ENCODE measurements at places on chromosomes 3 and 15.

DNA sequence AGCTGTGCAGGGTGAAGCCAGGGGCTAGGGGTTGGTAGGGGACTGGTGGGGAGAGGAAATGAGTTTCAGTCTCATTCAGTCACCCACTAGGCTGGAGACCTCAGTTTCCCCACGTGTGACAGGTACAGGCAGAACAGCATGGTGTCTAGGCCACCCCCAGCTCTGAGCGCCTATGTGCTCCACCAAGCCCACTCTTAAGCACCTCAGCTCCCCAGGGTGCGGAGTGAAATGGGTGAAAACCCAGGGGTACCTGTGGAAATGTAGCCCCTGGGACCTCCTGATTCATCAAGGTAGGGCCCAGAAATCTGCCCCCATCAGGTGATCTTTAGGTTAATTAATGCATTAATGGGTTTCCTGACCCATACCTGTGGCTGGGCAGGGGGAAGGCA is 3.7 kb downstream of the ATP2B2 start:
- DNase-seq, result no peak

DNA sequence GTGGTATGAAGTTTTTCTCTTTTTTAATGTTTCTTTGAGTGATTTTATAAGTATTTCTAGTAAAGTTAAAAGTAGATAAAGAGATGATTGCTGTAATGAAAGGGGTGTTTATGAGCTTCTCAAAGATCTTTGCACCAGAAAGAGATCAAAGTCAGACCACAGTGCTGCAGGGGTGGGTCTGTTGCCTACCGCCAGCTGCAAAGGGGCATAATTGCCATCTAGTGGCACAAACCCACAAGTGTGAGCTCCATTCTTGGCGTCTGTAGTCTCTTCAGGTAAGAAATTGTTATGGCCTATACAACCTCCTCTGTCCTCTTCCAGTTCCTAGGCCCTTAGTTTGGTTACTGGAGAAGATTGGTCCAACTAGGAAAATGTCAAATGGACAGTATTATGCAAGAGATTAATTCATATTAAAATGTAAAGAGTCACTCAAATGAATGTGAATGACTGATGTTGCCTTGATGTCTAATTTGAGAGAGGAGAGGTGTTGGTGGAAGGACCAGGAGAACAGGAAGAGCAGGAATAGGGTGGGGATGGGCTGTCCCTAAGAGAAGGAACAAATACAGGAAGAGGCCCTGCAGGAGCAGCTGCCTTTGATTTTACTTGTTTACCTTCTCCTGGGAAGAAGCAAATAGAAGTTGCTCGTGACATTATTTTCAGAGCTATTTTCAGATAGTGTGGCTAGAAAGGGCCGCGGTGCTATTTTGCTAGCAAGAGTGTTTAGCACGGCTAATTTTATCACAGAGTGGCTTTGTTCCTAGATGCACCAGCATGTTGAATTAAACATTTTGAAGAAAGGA is 53.0 kb upstream of the GSK3B start:
- DNase-seq, result no peak

DNA sequence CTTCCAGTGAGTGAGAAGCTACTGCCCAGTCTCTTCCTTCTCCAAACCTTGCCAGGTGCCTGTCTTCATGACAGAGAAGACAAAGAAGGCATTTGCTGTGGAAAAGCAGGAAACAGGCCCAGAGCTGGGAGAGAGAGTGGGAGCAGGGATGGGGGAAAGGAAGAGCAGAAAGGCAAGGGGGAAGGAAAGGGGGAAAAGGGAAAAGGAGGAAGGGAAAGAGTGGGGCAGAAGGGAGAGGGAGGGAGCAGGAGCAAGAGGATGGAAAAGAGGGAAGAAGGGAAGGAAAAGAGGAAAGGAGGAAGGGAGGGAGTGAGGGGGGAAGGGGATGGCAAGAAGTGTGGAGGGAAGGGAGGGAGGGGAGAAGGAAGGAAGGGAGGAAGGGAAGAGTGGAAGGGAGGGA is 121.2 kb upstream of the LINGO1 start:
- DNase-seq, result no peak

DNA sequence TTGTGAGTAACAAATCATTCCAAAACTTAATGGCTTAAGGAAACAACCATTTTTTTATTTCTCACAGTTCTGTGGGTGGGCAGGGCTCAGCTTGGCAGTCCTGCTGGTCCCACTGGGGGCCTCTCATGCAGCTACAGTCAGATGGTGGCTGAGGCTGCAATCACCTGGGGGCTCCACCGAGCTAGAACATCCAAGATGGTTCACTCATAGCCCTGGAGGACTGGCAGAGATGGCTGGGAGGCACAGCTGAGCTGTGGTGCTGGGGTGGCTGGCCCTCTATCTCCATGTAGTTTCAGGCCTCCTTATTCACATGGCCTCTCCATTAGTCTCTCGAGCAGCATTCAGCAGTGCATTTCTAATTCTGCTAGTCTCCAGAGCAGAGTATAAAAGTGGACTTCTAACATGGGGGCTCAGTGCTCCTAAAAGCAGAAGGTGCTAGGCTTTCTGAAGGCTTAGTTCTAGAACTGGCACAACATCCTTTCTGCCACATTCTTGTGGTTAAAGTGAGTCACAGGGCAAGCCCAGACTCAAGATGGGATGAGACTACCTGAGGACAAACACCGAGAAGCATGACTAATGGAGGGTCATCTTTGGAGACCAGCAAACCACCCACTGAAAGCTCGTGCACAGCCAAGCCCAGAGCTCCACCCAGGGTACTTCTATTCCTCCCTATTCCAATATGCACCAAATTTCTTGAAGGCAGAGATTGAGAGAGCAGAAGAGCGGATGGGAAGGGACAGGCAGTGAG is 6.3 kb downstream of the CAV3 start:
- no peak for DNase-seq

- DNase-seq, result no peak
Observed at GRCh38 chr3:129888771-129889170, 4.7 kb downstream of the TMCC1 start.

- DNase-seq, result no peak
Observed at GRCh38 chr15:64947211-64947610, 35.5 kb downstream of the ANKDD1A start.

GRCh38 chr15:95565016-95565600 is 765.4 kb upstream of the NR2F2 start:
- DNase-seq, result no peak

DNA sequence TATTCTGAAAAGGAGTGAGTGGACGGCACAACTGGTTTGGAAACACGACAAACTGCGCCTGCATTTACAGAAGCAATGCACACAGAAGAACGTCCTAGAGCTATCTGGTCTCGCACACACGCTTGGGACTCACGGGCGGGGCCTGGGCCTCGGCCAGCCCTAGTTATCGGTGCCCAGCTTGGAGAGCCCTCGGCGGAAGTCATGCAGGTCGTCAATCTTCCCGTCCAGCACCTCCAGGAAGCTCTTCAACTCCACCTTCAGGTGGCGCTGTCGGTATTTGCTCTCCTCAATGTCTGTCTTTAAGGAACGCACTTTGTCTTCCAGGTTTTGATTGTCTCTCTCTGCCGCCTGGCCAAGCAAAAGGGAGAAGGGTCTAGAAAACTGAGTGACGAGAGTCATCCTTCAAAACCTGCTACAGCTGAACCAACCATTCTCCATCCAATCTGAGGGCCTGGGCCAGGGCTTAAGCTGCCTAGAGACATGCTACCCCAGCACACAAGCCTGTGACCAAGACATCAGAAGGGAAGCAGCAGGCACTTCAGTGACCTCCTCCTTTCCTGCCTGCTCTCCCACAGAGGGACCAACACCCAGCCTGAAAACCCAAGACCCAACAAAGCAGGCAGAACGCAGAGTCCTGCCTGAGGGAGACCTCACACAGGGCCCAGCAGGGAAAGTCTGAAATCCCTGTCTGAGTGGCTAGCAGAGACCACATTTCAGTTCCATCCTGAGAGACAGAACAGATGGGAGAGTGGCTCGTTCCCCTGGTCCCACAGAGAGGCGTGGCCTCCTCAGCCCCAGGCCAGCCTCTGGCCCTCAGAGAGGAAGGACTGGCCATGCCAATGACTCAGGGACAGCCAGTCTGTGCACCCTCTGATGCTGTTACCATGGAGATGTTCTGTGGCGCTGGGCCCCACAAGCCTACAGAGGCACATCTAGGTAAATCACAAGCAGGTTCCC is 40.4 kb downstream of the WHAMM start:
- no peak for DNase-seq

Measured in NCI-H187 (cell line).